ENCODE measurements at places on chromosomes 6 and 20.

GRCh38 chr20:63072231-63072791 lies 65.5 kb upstream of the BHLHE23 start:
- DNase-seq: no peak

- no peak for DNase-seq
Measured at GRCh38 chr6:92810913-92811312, 608.4 kb downstream of the EPHA7 start.

DNA sequence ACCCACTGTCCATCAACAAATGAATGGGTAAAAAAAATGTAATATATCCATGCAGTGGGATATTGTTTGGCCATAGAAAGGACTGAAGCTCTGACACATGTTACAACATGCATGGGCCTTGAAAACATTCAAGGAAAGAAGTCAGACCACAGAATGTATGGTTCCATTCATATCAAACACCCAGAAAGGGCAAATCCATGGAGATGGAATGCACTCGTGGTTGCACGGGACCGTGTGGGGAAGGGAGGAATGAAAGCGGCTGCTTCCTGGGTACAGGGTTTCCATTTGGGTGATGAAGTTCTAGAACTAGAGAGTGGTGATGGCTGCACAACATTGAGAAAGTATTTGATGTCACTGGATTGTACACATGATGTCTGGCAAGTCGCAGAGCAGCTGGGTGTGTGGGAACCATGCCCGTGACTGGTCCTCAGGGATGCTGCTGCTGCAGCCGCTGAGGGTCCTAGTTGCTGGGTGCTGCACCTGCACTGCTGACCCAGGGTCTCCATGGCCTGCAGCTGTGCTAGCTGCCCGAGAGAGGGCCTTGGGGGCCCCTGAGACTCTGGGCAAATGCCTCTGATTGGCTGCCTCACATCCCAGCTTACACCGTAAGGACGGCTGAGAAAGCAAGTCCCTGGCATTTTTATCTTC lies 220.3 kb downstream of the NRN1 start:
- no peak for DNase-seq

- DNase-seq: no peak
Measured at GRCh38 chr20:47347661-47348435, 8.7 kb downstream of the ZMYND8 start.

DNA sequence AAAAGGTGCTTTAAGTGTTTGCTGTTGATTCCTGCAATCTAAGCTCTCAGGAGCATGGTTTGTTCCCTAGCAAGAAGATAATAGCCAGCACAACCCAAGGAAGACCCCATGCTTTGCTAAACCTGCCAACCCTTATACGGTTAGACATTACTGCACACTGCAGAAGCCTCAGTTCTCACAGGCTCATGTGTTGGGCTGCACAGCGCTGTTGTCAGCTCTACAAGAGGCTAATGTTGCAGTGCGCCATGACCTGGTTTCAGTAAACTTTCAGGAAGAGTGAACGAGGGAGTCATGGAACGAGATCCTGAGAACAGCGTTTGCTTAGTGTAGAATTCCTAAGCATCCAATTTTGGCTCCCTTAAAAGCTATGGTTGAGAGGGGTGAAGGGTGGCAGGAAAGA lies 218.5 kb downstream of the ARHGAP18 start:
- no peak for DNase-seq

DNA sequence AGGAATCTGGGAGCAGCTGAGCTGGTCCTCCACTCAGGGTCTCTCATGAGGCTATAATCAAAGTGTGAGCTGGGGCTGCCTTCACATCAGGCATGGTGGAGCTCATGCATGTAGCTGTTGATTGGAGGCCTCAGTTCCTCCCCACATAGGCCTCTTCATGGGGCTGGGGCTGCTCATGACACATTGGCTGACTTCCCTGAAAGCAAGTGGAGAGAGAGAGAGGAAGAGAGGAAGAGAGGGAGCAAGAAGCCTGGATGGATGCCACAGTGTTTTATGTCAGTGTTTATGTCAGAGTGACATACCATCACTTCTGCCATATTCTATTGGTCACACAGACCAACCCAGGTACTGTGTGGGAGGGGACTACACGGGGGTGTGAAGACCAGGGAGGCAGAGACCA lies 43.8 kb downstream of the EYA2 start:
- no peak for DNase-seq

GRCh38 chr20:57162362-57162652 lies 104.1 kb downstream of the BMP7 start:
- no peak for DNase-seq

GRCh38 chr20:6590891-6591637 lies 176.4 kb upstream of the BMP2 start:
- DNase-seq: no peak

- DNase-seq: no peak
Measured at GRCh38 chr20:12968472-12968871, 40.3 kb upstream of the SPTLC3 start.

- DNase-seq: no peak
Measured at GRCh38 chr6:113786168-113786567, 71.0 kb upstream of the MARCKS start.

DNA sequence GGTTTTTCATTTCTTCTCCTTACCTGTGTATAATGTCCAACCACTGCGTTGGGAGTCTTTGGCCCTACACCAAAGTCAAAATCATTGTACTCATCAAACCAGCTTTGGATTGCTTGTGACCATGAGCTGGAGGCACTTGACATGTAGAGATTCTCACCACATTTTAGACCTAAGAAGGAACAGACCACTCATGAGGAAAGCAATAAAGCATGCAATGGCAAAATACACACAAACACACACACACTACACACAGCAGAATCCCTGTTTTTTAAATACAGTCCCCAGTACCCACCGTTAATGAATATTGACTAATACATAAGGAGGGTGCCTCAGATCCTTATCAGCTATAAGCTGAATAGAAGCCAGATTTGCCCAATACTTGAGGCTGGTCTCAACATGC lies 10.5 kb downstream of the CRISP3 start:
- no peak for DNase-seq

- no peak for DNase-seq
Measured at GRCh38 chr6:65004283-65004682, 702.7 kb downstream of the EYS start.

DNA sequence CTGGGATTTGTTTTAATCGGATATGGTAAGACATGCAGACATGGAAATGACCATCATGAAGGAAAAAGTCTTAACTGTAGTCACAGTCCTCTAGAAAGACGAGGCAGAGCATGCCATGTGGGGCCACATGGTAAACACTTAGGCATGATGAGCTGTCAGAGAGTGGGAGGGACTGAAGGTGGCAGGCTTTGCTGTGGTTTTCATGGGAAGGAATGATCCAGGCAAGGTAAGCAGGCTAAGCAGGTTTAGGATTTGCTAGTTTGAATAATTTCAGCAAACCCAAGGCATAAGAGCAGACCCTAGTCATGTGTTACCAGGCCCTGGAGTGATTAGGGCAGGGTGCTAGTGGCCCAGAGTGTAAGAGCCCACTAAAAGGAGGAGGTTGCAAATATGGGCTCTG lies 47.2 kb upstream of the STMND1 start:
- DNase-seq: no peak

DNA sequence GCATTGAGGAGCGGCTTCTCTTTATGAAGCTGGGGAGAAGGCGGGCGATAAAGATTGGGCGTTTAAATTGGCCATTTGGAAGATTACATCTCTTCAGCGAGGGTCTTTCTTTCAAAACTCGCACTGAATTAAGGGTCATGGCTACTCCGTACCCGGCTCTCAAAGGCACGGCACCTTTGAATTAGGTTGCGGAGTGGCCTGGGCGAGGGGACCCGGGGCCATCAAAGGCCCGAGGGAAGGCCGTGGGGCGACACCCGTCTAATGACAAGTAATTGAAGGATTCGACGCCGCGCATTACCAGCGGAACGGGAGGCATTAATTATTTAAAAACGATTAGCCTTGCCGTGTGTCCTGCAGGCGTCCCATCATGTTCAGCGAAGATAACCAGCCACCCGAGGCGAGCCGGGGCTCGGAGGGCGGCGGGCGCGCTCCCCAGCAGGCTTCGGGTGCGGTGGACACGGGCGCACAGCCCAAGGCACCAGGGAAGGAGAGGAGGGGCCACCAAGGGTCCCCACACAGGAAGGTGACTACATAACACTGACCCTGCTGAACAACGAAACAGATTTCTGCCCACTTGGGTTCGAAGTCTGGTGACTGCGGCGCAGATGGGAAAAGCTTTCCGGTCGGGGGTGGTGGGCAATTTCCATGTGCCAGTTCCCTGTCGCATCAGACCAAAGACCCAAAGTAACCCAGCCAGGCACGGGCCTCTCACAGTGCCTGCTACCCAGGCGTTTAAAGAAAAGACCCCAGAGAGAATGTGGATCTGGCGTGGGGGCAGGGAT lies 7.4 kb downstream of the FOXA2 start:
- DNase-seq: no peak

GRCh38 chr6:113970805-113971676 lies at the start of gene HDAC2:
Gene HDAC2, minus strand, starts transcription at chr6:113971148. Its CDS starts 240 bp downstream, at chr6:113970908.
- DNase-seq: peak; percentile 73

DNA sequence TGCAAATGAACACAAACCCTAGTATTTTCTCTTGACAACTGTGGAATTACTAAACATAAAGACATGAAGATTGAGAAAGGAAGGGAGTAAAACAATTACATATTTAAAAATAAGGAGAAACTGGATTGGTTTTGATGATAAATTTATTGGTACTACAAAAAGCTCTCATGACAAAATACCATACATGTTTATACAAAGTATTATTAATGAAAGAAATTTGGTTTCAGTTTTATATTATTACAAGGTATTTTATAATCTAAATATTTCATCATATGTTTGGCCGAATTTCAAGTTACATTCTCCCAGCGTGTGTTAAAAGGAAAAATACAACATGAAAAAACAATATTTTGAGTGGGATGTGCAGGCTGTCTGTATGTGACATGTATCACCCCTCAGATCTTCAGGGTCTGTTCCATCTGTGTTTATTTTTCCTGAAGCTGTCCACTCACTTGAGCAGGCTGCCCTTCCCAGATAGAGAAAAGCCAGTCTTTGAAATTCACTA lies 568.4 kb downstream of the NKAIN2 start:
- no peak for DNase-seq

DNA sequence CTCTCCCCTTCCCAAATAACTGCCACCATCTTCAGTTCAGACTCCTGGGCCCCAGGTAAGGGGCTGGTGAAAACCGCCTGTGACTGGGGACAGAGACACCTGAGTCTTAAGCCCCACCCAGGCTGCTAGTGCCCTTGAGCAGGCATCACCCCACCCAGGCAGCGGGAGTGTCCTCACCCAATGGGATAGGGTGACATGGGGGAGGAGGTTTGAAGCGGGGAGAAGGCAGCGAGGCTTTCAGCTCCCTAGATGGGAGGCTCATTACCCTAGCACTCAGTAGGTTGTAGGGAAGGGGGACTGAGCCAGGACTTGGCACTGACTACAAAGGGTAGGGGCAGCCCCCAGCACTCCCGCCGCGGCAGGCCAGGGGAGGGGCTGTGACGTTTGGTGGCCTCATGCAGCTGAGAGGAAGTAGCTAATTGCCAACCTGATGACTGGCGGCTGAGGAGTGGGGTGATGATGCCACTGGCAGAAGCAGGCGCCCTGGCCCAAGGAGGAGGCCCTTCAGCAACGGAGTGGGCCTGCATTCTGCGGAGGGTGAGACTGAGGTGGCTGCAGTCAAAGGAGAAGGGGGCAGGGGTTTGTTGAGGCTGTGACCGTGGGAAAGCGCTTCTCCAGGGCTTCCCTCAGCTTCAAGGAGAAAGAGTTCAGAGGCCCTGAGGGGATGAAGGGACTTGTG lies 126.9 kb downstream of the MRPL14 start:
- DNase-seq: no peak

GRCh38 chr6:50663806-50664205 lies 49.5 kb upstream of the TFAP2D start:
- DNase-seq: no peak

GRCh38 chr20:44943828-44944227 lies 16.4 kb downstream of the TOMM34 start:
- DNase-seq: no peak

GRCh38 chr20:38078084-38078483 lies 44.5 kb downstream of the RPRD1B start:
- no peak for DNase-seq

Data from T-cell (primary cell).